ENCODE measurements at places on chromosomes 7 and 10. TPM values are rescaled to one million over a fixed set of nuclear protein-coding genes. Genes with fewer than 3 reads are reported as not detected.

HOXA9 gene
- not detected for total RNA-seq

CALCR gene
- total RNA-seq, result not detected

COMMD3 gene
- total RNA-seq, result 70.2 TPM

HABP2 gene
- total RNA-seq, result not detected

APBB1IP gene
- 74.9 TPM for total RNA-seq

AP5Z1 gene
- total RNA-seq, result 62.2 TPM

OR2A7 gene
- 3.7 TPM for total RNA-seq

TMEM176A gene
- not detected for total RNA-seq

IL6 gene
- 5.8 TPM for total RNA-seq

SPRN gene
- not detected for total RNA-seq

PTPN20 gene
- 0.68 TPM for total RNA-seq

LRRTM3 gene
- total RNA-seq, result not detected

TRIM73 gene
- 10.1 TPM for total RNA-seq

ZNF273 gene
- 7.0 TPM for total RNA-seq

LIPK gene
- not detected for total RNA-seq

IFIT1B gene
- not detected for total RNA-seq

LRRC18 gene
- not detected for total RNA-seq

LAMB1 gene
- not detected for total RNA-seq

C10orf105 gene
- total RNA-seq, result 0.55 TPM

FAM237B gene
- total RNA-seq, result not detected

SEMA3A gene
- 3.9 TPM for total RNA-seq

HOXA7 gene
- not detected for total RNA-seq

TMEM26 gene
- total RNA-seq, result not detected

ANKRD30A gene
- not detected for total RNA-seq

VAX1 gene
- not detected for total RNA-seq

CCDC136 gene
- total RNA-seq, result 5.6 TPM

VIPR2 gene
- total RNA-seq, result 0.24 TPM

CTAGE8 gene
- total RNA-seq, result 1.6 TPM

KIAA1549 gene
- 0.40 TPM for total RNA-seq

SNCG gene
- total RNA-seq, result 1.3 TPM

MYL10 gene
- total RNA-seq, result not detected

ADRB1 gene
- not detected for total RNA-seq

FGL2 gene
- total RNA-seq, result 1.1 TPM

PTPRN2 gene
- total RNA-seq, result 2.3 TPM

NPSR1 gene
- not detected for total RNA-seq

PILRA gene
- total RNA-seq, result 3.9 TPM

Measured in activated naive CD4-positive, alpha-beta T cell treated with anti-CD3 and anti-CD28 coated beads, Interleukin-2, amount 10 ng/mL, durations not matched to agents 5 hours and 36 hours (primary cell).